H1 (cell line): ENCODE measurements at places on chromosomes 1 and 21.

GRCh38 chr1:93541045-93541444 lies 93.1 kb downstream of the FNBP1L start:
- no peak for DNase-seq

DNA sequence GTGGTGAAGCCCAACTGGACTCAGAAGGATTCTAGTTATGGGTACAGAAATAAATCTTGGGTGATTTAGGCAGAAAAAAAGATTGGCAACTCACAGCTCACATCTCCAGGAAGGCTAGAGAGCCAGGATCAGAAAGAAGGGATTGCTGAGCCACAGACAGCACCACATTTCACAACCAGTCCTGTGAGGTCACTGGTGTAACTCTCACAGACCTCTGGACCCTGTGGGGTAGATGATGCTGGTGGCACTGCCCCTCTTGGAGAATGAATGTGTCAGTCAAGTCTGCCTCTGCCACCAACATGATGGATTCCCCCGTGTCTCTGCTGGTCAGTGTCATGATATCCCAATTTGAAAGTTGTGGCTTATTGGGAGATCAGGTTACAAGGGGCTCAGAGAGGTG lies 70.9 kb upstream of the HMCN1 start:
- DNase-seq = no peak

GRCh38 chr21:36163750-36164741 lies 7.4 kb downstream of the DOP1B start:
- DNase-seq = no peak

GRCh38 chr1:203475012-203475981 lies at the start of gene PRELP:
Gene PRELP, plus strand, starts transcription at chr1:203475806. Its CDS starts 7,379 bp downstream, at chr1:203483185.
- no peak for DNase-seq

DNA sequence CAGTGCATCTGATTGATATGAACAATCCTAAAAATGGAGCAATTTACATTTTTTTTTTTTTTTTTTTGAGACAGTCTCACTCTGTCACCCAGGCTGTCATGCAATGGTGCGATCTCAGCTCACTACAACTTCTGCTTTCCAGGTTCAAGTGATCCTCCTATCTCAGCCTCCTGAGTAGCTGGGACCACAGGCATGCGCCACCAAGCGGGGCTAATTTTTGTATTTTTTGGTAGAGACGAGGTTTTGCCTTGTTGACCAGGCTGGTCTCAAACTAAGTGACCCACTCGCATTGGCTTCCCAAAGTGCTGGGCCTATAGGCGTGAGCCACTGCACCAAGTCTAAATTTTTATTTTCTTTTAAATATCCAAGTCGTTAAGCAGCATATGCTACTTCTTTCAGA lies 109.0 kb downstream of the FAF1 start:
- no peak for DNase-seq

DNA sequence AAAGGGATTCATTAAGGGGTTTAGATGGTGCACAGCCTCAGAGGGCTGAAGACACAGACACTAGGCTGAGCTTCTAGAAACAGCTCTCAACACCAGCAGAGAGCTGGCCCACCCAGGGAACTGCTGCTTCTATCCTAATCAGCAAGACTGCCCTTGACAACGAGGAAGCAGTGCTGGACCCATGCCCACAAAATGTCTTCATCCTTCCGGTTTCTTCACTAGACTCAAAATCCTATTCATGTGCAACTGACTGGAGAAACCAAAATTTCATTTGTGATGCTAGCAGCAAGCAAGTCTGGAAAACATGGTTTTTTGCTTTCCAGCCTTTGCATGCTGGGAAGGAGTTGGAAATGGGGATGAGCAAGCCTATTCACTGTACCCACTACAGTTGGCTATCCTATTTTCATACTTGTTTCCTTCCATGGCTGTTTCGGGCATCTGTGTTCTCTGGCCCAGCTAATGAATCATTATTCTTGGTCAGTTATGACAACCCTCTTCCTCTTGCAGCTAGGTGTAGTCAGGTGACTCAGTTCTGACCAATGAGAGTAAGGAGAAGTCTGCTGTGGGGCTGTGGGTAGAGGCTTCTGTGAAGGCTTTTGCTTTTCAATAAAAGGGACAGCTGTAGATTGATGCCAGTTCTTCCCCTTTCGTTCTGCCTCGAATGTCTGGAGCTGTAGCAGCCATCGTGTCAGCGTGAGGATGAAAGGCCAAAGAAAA lies 14.6 kb upstream of the TMEM61 start:
- DNase-seq = no peak

DNA sequence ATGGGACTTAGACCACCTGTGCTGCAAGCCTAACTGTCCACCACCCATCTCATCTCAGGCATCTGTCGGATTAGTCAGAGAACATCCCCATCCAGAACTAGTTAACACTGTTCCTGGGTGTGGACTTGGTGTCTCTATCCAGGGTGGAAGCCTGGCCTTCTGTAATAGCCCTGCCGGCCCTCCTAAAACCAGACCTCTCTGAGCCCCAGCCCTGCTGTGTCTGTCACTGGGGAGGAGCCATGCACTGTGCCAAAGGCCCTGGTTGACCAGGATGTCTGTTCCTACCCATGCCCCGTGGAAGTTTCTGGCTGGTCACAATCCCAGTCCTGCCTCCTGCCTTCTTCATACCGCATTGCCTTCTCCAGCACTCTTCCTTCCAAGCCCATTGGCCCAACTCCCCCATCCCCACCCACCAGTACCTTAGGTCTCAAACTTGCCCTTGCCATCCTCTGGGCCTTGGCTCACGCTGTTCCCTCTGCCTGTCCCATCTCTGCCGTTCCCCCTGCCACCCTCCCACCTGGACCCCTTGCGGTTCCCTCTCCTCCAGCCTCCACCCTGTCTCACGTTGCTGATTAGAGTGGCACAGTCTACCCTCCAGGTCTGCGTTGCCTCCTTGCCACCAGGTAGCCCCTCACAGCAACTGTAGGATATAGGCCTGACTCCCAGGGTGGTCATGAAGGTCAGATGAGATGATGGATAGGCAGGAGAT lies 105.6 kb downstream of the EPHB2 start:
- no peak for DNase-seq

DNA sequence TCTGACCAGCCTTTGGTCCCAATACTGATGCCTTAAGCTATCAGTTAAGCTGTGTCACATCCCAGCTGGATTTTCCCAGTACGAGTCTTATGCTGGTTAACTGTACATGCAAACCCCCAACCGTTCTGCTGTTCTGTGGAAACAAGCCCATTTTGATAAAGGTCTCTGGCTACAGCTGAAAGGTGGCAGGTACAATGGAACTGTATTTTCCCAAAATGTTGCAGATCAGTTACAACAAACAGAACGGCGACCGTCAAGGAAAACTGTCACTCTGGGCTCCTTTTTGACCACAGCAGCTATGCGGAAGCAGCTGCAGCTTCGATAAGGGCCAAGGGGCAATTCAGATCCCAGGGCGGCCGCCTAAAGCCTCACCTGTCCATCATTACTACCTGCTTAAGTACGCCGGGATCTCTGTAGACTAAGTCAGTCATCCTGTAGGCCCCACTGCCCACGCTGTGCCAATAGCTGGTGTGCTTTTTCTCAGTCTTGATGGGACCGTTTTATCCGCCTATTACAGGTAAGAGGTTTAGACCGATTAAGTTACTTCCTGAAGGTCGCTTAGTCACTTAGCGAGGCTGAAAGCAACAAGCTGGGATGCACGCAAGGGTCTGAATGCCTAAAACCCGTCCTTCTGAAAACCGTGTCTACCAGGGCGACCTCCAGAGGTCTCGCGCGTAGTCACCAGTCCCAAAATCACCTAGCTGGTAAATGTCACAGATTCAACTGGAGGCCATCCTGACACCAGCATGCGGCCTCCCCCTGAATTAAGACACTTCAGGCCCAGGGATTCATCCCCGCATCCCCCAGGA lies 11.1 kb upstream of the RAB42 start:
- no peak for DNase-seq

DNA sequence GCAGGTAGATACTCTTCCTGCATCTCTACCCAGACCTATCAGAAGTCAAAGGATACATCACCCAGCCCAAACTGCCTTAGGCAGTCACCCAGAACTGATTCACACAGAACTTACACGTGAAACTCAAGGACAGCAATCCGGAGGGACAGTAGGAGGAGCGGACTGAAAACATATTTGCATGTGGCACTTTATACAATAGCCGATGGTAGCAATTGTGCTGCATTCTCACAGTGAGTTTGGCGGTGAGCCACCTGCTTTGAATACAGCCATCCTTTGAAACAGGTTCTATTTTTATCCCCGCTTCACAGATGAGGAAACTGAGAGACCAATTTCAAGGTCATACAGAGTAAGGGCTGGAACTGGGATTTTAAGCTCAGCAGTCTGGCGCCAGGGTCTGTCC lies 69.5 kb downstream of the EDEM3 start:
- no peak for DNase-seq

GRCh38 chr21:21156957-21157356 lies 158.7 kb downstream of the NCAM2 start:
- DNase-seq = no peak

GRCh38 chr1:99670583-99670982 lies 24.7 kb downstream of the PALMD start:
- DNase-seq = no peak

DNA sequence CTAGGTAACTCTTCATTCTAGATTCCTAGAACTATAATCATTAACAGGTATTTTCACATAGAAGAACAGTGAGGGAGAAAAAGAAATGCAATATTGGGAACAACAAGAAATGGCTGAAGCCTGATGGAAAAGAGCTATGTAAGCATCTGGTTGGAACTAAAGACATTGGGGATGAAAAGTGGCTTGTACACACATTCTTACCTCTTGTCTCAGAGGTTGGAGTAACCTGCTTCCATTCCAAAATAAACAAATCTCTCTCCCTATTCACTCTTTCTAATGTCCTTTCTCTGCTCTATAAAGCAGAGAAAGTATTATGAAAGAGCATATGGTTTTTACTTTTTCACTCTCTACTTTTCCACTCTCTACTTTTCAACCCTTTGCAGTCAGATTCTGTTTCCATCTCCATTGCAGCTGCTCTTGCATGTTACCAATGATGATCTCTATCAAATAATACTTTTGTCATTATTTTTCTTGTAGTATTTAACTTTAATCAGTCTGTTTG lies 37.5 kb downstream of the CMPK1 start:
- DNase-seq = no peak

GRCh38 chr1:164673584-164674214 lies 114.7 kb downstream of the PBX1 start:
- peak; percentile 25 for DNase-seq

GRCh38 chr1:181033799-181034451 lies at the start of gene MR1:
Gene MR1, plus strand, starts transcription at chr1:181033983. Its CDS starts 25 bp downstream, at chr1:181034008.
- no peak for DNase-seq
